Heart right ventricle (tissue), 16 donors: ENCODE measurements at places on chromosomes 11 and 22.

DNA sequence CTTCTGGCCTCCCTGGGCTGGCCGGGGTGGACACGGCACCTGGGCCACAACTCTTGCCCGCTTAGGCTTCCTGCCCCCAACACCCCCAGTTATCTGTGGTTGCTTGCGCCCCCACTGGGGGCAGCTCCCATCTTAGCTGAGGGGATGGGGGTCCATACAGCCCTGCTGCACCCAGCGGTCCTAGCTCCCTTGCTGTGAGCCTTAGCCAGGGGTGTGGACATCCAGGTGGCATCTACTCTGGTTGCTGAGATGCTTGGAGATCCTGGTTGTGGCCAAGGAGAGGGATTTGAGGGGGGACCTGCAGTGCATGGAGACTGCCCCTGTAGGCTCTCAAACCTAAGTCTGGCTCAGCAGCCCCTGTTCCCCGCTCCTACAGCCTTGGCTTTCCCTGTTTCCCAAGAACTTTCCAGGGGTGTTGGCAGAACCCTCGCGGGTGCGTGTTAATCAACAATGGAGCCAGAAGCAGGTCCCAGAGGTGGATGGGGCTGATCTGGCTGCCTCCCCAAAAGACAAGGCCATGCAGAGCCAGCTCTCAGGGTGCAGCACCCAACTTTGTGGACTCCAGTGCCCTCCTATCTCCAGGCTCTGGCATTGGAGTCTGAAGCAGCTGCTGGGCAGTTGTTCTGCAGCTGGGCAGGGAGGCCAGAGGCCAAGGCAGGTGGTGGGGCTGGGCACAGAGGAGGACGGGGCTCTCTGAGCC is 3.3 kb downstream of the KCNQ1 start:
- H3K36me3 ChIP-seq: no peaks in the 10 kb centered on the region
- peaks cover 42% of the 10 kb centered on the region for H3K4me1 ChIP-seq
- H3K27ac ChIP-seq: no peak overlapping the region
- peaks cover 5% of the 10 kb centered on the region for H3K27me3 ChIP-seq
- peak overlapping the region; percentile 12 for H3K4me3 ChIP-seq
- DNase-seq: no peak

GRCh38 chr11:62108017-62108750 is 15.6 kb upstream of the INCENP start:
- no peaks in the 10 kb centered on the region for H3K27me3 ChIP-seq
- H3K4me3 ChIP-seq: no peak overlapping the region
- H3K27ac ChIP-seq: peak overlapping the region; percentile 36
- peaks cover 27% of the 10 kb centered on the region for H3K4me1 ChIP-seq

- H3K27me3 ChIP-seq: peaks cover 18% of the 10 kb centered on the region
- no peaks in the 10 kb centered on the region for H3K36me3 ChIP-seq
- no peak within 1 kb of the TSS for H3K27ac ChIP-seq
Observed at GRCh38 chr22:31139866-31140716, at the start of gene PLA2G3. Gene PLA2G3 (minus strand): TSS chr22:31140508. CDS start chr22:31140354, 154 bp downstream.

DNA sequence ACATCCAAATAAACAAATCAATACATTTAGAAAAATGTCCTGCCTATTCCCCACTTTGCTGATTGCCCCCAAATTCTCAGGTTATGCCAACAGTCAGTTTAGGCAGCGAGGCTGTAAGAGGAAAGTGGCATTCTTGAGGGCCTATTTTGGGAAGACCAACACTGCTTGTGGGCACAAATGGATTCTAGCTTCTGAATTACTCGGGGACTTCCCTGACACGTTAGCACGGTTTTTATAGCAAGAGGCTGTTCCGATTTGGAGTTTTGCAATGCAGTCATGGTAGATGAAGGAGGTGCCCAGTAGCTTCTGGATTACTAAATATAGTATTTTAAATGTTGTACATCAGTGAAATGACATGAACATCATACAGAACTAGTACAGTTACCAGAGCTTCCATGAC is 13.1 kb downstream of the RCN1 start:
- H3K36me3 ChIP-seq: no peaks in the 10 kb centered on the region
- H3K4me3 ChIP-seq: no peak overlapping the region
- H3K4me1 ChIP-seq: peaks cover 19% of the 10 kb centered on the region

GRCh38 chr22:18997925-18998315 is 61.8 kb upstream of the PRODH start:
- no peaks in the 10 kb centered on the region for H3K4me1 ChIP-seq
- H3K36me3 ChIP-seq: no peaks in the 10 kb centered on the region
- H3K4me3 ChIP-seq: no peak overlapping the region
- peaks cover 71% of the 10 kb centered on the region for H3K27me3 ChIP-seq
- no peak overlapping the region for H3K27ac ChIP-seq

GRCh38 chr22:43889860-43890253 is 2.0 kb downstream of the PNPLA5 start:
- no peak overlapping the region for H3K4me3 ChIP-seq
- DNase-seq: no peak
- peaks cover 10% of the 10 kb centered on the region for H3K4me1 ChIP-seq

DNA sequence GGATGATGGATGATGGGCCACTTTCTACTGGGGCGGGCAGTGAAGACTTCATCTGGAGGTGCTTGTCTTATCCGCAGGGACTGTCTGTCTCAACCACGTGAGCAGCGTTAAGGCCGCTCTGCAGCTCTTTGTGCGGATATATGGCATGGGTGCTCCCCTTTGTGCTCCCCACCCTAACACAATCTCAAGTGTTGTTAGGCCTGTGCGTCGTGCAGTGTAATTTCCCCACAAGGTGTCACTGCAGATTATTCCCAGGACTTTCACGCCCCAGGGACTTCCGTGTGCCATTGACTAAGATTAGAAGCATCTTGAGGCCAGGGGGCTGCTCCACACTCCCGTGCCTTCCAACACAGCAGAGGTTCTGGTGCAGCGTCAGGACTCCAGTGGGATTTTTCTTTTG is 65.3 kb downstream of the TBC1D22A start:
- peaks cover 9% of the 10 kb centered on the region for H3K36me3 ChIP-seq
- H3K4me3 ChIP-seq: no peak overlapping the region

DNA sequence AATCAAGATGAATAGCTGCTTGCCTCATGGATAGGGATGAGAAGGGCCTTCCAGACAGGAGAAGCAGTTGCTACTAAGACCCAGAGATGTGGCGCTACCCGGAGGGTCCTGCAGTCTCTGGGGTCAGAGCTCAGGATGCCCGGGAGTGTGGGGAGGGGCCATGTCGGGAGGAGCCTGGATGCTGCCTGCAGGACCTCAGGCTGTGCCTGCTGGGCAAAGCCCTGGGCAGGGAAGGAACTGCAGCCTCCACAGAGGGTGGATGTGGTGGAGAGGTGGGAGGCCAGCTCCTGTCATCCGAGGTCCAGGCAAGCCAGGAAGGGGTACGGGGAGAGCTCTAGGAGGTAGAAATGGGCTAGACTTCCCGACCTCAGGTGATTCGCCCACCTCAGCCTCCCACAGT is 11.0 kb downstream of the PRR5 start:
- DNase-seq: no peak
- no peak overlapping the region for H3K4me3 ChIP-seq
- no peaks in the 10 kb centered on the region for H3K36me3 ChIP-seq
- no peak overlapping the region for H3K27ac ChIP-seq
- H3K4me1 ChIP-seq: peaks cover 11% of the 10 kb centered on the region

DNA sequence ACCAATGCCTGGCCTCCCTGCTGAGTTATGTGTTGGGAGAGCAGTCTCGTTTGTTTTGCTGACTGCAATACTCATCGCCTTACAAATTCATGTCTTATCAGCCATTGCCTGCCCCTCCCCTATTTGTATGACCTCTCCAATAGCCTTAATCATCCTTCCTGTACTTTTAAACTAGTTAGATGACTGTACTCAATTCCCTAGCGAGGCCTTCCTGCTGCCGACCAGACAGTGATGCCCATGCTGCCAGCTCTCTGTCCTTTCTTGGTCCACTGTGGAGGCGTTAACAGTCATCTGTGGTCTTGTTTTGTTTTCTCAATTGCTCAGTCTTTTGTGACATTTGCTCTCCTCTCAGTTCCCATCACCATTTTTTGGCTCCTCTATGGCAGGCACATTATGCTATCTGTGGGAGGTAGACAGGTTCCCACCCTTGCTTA is 20.3 kb upstream of the YPEL1 start:
- H3K36me3 ChIP-seq: peaks cover 45% of the 10 kb centered on the region
- peaks cover 20% of the 10 kb centered on the region for H3K4me1 ChIP-seq
- H3K27ac ChIP-seq: no peak overlapping the region
- DNase-seq: no peak
- H3K27me3 ChIP-seq: no peaks in the 10 kb centered on the region

DNA sequence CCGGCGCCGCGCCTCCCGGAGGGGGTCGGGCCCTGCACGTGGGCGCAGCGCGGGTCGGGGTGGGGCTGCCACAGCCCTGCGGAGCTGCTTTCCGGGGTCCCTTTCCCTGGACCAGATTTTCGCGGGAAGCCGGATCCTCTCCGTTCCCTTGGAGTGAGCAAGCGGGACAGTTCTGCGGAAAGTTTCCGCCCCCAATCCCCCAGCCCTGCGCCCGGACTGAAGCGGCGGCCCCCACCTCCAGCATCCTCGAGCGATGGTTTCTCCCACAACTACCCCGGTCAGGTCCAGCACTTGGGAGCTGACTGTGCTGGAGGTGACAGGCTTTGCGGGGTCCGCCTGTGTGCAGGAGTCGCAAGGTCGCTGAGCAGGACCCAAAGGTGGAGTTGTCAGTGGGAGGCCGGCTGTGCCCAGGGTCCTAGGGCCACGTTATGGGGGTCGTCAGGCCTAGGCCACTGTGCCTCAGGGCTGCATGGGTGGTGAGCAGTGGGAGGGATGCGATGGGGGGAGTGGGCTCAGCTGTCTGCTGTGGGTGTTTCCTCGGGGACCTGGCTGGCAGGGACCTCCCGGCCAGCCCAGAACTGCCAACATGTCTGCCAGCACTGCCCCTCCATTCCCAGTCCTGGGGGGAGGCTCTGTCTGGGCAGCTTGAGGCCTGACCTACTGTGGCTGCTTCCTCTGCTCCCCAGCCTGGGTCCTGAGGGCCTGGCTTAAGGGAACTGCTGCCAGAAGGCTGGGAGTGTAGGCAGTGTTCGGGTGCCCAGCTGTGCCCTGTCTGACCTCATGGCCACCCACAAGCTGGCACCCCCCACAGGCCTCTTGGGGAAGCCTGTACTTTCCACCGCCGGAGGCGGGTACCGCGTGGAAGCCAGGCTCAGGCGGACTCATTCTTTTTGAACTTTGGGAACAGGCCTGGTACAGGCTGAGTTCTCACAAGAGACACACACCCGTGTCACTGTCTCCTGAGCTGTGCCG is 726 bp downstream of the ST3GAL4 start:
- H3K4me1 ChIP-seq: peaks cover 78% of the 10 kb centered on the region
- no peaks in the 10 kb centered on the region for H3K36me3 ChIP-seq
- no peaks in the 10 kb centered on the region for H3K27me3 ChIP-seq
- H3K27ac ChIP-seq: peak overlapping the region; percentile 68

DNA sequence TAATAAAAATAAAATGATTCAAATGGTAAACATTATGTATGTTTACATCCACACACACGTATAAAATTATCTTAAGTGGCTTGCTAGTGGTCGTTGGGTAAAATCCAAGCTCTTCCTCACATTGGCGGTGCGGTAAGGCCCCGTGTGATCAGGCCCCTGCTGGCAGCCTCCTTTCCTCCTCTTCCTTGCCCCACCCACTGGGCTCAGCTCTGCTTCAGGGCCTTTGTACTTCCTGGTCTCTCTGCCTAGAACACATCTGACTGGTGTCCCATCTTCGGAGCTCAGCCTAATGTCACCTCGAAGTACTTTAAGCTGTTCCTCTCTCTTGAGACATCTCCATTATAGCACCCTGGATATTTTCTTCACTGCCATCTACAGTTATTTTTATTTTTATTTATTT is 52.8 kb downstream of the OSBP2 start:
- H3K4me3 ChIP-seq: no peak overlapping the region
- no peaks in the 10 kb centered on the region for H3K36me3 ChIP-seq
- no peak overlapping the region for H3K27ac ChIP-seq
- DNase-seq: no peak
- no peaks in the 10 kb centered on the region for H3K4me1 ChIP-seq

DNA sequence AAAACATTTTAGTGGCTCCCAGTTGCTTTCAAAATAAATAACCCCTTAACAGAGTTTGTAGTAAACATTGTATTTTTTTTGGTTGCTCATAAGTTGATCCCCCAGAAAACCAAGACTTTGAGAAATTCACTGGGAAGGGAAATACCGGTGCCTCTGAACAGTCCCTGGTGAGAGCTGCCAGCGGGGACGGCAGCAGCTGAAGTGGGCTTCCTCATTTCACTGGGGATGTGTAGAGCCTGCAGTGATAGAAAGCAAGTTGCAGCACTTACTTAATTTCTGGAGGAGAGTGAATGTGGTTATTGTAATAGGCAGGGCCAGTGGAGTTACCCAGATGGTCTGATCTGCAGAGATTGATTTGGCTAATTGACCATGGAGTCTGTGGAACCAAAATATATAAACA is 18.6 kb upstream of the MCHR1 start:
- no peaks in the 10 kb centered on the region for H3K36me3 ChIP-seq
- no peak overlapping the region for H3K4me3 ChIP-seq
- no peak for DNase-seq
- H3K27me3 ChIP-seq: no peaks in the 10 kb centered on the region

DNA sequence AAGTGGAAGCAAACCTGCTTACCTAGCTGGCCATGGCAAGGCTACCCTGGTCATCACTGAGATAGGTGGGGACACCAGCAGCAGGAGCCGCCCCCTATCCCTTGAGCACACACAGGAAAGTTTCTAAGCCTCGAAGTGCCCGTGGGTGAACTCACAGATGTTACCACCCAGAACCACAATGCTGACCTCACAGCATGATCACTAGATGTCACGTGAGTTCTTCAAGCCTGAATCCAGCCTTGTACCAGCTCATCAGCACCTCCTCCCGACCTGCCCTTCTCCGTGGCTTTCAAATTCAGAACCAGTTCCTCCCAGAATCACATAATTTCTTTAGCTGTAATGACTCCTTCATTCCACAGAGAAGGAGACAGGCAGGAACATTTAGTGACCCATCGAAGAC is 24.7 kb upstream of the TIMP3 start:
- H3K36me3 ChIP-seq: no peaks in the 10 kb centered on the region
- H3K4me3 ChIP-seq: no peak overlapping the region
- H3K27me3 ChIP-seq: no peaks in the 10 kb centered on the region
- no peak for DNase-seq

- H3K36me3 ChIP-seq: no peaks in the 10 kb centered on the region
- H3K4me3 ChIP-seq: no peak overlapping the region
- no peaks in the 10 kb centered on the region for H3K4me1 ChIP-seq
- no peak for DNase-seq
- H3K27ac ChIP-seq: no peak overlapping the region
Observed at GRCh38 chr11:131606811-131607335, 236.5 kb downstream of the NTM start.

DNA sequence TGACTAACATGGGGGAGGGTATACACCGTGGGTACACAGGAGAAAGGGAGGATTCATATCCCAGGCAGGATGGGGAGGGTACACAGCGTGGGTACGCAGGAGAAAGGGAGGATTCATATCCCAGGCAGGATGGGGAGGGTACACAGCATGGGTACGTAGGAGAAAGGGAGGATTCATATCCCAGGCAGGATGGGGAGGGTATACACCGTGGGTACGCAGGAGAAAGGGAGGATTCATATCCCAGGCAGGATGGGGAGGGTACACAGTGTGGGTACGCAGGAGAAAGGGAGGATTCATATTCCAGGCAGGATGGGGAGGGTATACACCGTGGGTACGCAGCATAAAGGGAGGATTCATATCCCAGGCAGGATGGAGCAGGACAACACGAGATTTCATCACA is 36.6 kb upstream of the NRIP3 start:
- H3K27me3 ChIP-seq: no peaks in the 10 kb centered on the region
- no peak for DNase-seq
- no peak overlapping the region for H3K27ac ChIP-seq
- H3K4me3 ChIP-seq: no peak overlapping the region

- no peaks in the 10 kb centered on the region for H3K4me1 ChIP-seq
- no peaks in the 10 kb centered on the region for H3K27me3 ChIP-seq
- no peak overlapping the region for H3K27ac ChIP-seq
- H3K36me3 ChIP-seq: no peaks in the 10 kb centered on the region
Observed at GRCh38 chr11:35792148-35792845, 129.7 kb downstream of the TRIM44 start.
